Progenitor cell of endocrine pancreas (in vitro differentiated cells): ENCODE measurements at places on chromosomes 13 and 19. TPM values are rescaled to one million over a fixed set of nuclear protein-coding genes. Genes with fewer than 3 reads are reported as not detected.

DNA sequence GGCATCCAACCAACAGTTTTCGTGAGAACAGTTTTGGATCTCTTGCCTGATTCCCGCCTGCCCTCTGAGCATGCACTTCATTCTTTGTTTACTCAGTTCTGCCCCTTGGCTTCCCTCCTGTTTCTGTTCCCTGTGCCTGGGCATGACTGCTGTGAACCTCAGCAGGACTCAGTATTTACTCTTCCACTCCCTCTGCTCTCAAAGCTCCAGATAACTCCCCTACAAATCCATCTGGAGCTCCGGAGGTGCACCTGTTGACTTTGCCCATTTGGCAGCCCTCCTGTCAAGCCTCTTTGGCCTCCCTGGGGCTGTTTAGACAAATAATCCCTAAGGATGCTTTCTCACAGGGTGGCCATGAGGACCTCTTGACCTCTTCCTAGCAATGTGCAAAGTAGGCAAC, 34.2 kb upstream of the ARGLU1 start:
- H3K4me1 ChIP-seq = peaks cover 4% of the 10 kb centered on the region

- DNase-seq = no peak
- no peak overlapping the region for H3K4me3 ChIP-seq
- no peak overlapping the region for H3K27ac ChIP-seq
- H3K4me1 ChIP-seq = peaks cover 1% of the 10 kb centered on the region
Observed at GRCh38 chr19:35166100-35167063, 11.8 kb downstream of the FXYD5 start.

DNA sequence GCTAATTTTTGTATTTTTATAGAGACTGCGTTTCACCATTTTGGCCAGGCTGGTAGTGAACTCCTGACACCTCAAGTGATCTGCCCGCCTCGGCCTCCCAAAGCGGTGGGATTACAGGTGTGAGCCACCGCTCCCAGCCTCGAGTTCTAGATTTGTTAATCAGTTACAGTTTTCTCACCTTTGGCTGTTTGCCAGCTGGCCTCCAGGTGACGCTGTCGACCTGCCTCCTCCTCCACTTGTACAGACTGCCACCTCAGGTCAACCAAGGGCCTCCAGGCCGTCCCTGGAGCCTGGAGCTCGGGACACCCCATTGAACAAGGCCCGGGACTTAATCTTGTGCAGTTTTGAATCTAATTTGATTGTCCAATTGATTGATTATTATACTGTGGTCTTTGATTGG, 45.5 kb downstream of the IER2 start:
- no peaks in the 10 kb centered on the region for H3K4me1 ChIP-seq
- no peaks in the 10 kb centered on the region for H3K27me3 ChIP-seq
- no peaks in the 10 kb centered on the region for H3K36me3 ChIP-seq
- H3K27ac ChIP-seq = no peak overlapping the region
- no peak overlapping the region for H3K4me3 ChIP-seq

DNA sequence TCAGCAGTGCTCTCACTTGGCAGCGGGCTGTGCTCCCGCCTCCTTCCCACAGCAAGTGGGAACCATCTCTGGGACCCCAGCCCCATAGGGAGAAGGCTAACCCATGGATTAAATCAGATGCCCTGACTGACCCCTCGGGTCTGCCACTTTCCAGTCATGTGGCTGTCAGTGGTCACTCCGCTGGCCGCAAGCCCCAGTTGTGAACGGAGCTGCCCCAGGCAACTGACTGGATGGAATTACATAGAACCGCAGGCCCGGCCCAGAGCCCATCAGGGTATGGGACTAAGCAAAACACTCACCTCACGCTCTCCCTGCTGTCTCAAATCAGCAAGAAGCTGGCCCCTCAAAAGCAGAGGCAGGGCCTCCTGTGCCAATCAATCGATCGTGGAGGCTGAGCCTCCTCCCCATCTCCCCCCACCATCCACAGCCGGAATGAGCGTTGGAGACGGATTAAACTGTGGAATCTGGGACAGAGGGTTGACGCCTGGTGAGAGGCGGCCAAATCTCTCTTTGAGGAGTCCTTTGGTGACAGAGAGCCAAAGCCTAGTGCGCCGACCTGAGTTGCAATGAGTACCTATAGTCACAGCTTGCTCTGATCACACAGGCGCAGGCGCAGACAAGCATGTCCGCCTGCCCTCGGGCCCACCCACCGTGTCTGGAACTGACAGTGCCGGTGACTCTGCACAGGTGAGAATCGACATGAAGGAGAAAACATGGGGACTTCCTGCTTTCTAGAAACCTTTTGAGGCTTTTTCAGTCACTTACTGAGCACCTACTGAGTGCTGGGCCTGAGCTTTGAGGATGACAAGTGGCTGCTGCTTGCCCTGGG, 38.7 kb downstream of the PBX4 start:
- H3K4me3 ChIP-seq = no peak overlapping the region
- no peak overlapping the region for H3K27ac ChIP-seq
- no peaks in the 10 kb centered on the region for H3K36me3 ChIP-seq

DNA sequence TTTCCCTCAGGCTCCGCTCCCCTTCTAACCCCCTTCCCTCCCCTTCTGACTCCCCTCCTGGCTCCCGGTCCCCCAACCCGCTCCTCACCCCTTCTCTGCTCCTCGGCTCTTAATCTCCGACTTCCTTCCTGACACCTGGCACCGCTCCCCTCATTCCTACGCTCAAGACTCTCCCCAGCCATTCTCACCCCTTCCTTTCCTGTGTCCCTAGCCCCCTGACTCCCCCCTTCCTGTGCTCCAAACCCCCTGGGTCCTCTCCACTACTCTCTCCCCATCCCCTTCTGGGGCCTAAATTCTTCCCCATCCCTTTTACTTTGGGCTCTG, 658 bp downstream of the CLPP start:
- H3K4me3 ChIP-seq = peak overlapping the region; percentile 81
- H3K4me1 ChIP-seq = peaks cover 4% of the 10 kb centered on the region
- H3K27ac ChIP-seq = peak overlapping the region; percentile 71

DNA sequence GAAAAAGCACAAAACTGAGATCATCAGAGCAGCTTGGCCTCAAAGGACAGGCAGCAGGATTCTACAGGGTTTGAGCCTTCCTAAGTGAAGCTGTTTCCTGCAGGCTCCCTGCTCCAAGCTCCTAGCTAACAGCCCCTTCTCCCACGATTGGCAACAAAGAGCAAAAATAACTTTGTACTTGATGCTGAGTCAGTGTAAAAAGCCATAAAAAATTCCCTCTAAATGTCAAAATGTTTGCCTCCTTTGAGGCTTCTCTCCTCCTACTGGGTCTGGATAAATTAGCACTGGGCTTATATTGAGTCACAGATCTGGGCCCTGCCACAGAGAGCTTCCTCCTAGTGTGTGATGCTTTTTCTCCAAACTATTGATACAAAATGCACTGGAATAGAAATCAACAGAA, 153.3 kb downstream of the TNFRSF19 start:
- DNase-seq = no peak
- no peak overlapping the region for H3K4me3 ChIP-seq
- no peak overlapping the region for H3K27ac ChIP-seq

- DNase-seq = no peak
- H3K4me3 ChIP-seq = no peak overlapping the region
- H3K27ac ChIP-seq = no peak overlapping the region
- no peaks in the 10 kb centered on the region for H3K36me3 ChIP-seq
- H3K27me3 ChIP-seq = no peaks in the 10 kb centered on the region
- no peaks in the 10 kb centered on the region for H3K4me1 ChIP-seq
Observed at GRCh38 chr13:77349365-77349764, 22.5 kb upstream of the MYCBP2 start.

- no peak overlapping the region for H3K27ac ChIP-seq
- no peaks in the 10 kb centered on the region for H3K27me3 ChIP-seq
- DNase-seq = no peak
Observed at GRCh38 chr13:31250435-31250834, 50.7 kb downstream of the B3GLCT start.

GRCh38 chr13:41144576-41144975, 12.0 kb upstream of the KBTBD6 start:
- peaks cover 18% of the 10 kb centered on the region for H3K36me3 ChIP-seq
- DNase-seq = no peak
- H3K27me3 ChIP-seq = no peaks in the 10 kb centered on the region
- no peak overlapping the region for H3K27ac ChIP-seq
- H3K4me1 ChIP-seq = no peaks in the 10 kb centered on the region

DNA sequence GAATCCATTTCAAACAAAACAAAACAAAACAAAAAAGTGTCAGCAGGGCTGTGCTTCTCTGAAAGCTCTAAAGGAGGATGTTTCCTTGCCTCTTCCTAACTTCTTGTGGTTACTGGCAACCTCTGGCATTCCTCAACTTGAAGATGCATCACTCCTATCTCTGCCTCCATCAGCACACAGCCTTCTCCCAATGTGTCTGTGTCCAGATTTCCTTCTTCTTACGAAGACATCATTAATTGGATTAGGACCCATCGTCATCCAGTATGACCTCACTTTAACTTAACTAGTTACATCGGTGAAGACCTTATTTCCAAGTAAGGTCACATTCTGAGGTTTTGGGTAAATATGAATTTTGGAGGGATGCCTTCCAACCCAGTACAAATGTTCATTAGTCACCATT, 33.8 kb upstream of the GTF2F2 start:
- H3K36me3 ChIP-seq = no peaks in the 10 kb centered on the region
- H3K4me1 ChIP-seq = no peaks in the 10 kb centered on the region
- H3K27me3 ChIP-seq = peaks cover 6% of the 10 kb centered on the region
- no peak overlapping the region for H3K4me3 ChIP-seq

GRCh38 chr19:38990949-38991697, 15.6 kb upstream of the FBXO17 start:
- H3K4me3 ChIP-seq = no peak overlapping the region
- no peak overlapping the region for H3K27ac ChIP-seq
- H3K27me3 ChIP-seq = peaks cover 3% of the 10 kb centered on the region
- H3K36me3 ChIP-seq = no peaks in the 10 kb centered on the region
- peaks cover 7% of the 10 kb centered on the region for H3K4me1 ChIP-seq

DNA sequence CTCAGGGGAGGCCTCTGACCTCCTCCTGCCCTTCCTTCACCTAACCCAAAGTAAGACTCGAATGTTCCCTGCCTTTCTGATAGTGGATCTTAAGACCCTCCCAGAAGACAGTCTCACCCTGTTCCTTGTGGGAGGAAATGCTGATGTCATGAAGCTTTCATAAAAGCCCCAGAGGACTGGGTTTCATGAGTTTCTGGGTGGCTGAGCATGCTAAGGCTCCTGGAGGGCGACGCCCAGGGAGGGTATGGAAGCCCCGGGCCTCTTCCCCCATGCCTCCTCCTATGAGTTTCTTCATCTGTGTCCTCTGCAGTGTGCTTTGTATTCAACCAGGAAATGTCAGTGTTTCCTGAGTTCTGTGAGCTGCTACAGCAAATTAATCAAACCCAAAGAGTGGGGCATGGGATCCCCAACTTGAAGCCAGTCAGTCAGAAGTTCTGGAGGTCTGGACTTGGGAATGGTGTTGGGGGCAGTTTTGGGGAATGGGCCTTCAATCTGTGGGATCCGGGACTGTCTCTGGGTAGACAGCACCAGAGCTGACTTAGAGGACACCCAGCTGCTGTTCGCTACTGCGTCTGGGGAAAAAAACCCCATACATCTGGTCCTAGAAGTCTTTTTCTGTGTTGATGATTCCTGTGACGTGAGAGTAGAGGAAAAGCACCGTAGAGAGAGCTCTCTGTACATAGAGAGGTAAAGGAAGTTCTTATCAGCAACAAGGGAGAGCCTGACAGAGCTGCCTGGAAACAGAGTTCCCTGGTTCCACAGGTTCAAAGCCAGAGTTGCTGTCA, 2.0 kb upstream of the LILRB2 start:
- H3K4me1 ChIP-seq = no peaks in the 10 kb centered on the region
- H3K4me3 ChIP-seq = no peak overlapping the region
- DNase-seq = no peak
- H3K27me3 ChIP-seq = peaks cover 57% of the 10 kb centered on the region

- peaks cover 3% of the 10 kb centered on the region for H3K36me3 ChIP-seq
- no peak overlapping the region for H3K4me3 ChIP-seq
- H3K4me1 ChIP-seq = peaks cover 12% of the 10 kb centered on the region
- no peak overlapping the region for H3K27ac ChIP-seq
- DNase-seq = no peak
Observed at GRCh38 chr19:1166872-1167573, 7.0 kb downstream of the SBNO2 start.

- H3K36me3 ChIP-seq = no peaks in the 10 kb centered on the region
- no peak for DNase-seq
- peaks cover 8% of the 10 kb centered on the region for H3K4me1 ChIP-seq
- H3K27ac ChIP-seq = no peak overlapping the region
- no peaks in the 10 kb centered on the region for H3K27me3 ChIP-seq
- no peak overlapping the region for H3K4me3 ChIP-seq
Observed at GRCh38 chr19:2423915-2424685, 3.3 kb downstream of the TIMM13 start.

GRCh38 chr13:97574926-97575325, 141.0 kb downstream of the RAP2A start:
- no peak overlapping the region for H3K4me3 ChIP-seq
- no peaks in the 10 kb centered on the region for H3K27me3 ChIP-seq
- H3K4me1 ChIP-seq = peaks cover 12% of the 10 kb centered on the region

DNA sequence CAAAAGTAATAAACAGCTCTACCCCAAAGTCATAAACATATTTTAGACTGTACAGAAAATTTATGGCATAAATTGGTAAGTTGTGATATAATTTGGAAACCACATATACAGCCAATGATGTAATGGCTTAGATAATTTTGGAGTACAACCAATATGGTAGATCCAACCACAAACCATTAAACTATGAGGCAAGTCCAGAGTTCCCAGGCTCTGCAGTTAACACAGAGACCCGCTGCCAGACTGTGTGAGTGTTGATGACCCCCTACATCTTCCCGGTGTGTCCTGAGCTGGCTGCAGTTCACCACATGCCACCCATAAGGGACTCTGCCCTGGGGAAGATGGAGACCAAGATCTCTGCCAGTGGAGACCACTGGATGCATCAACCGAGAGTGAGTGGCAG, 9.9 kb upstream of the SERPINE3 start:
- H3K27ac ChIP-seq = no peak overlapping the region
- no peak for DNase-seq
- no peaks in the 10 kb centered on the region for H3K4me1 ChIP-seq
- H3K27me3 ChIP-seq = no peaks in the 10 kb centered on the region
- H3K36me3 ChIP-seq = no peaks in the 10 kb centered on the region
- no peak overlapping the region for H3K4me3 ChIP-seq

DNA sequence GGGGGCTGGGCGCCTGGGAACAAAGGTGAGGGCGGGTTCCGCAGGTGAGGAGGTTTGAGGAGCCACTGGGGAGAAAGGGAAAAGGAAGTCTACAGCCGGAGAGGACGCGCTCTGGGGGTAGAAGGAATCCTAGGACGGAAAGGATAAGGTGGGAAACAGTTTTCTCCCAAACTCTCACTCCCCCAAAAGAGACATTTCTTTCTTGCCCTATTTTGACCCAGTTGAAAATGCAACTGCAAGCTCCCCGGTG, 651 bp upstream of the POLR1D start:
- H3K27ac ChIP-seq = peak overlapping the region; percentile 100
- H3K4me1 ChIP-seq = peaks cover 54% of the 10 kb centered on the region
- peaks cover 19% of the 10 kb centered on the region for H3K36me3 ChIP-seq
- DNase-seq = no peak

GMIP gene
- total RNA-seq = 29.2 and 30.5 TPM in 2 replicates

CLC gene
- not detected in 2 replicates for total RNA-seq

ZNF177 gene
- total RNA-seq = 12.7 and 12.9 TPM in 2 replicates

RFPL4AL1 gene
- not detected in 2 replicates for total RNA-seq

ZNF418 gene
- total RNA-seq = 20.5 and 21.9 TPM in 2 replicates
